Stimulated activated CD8-positive, alpha-beta memory T cell treated with anti-CD3 and anti-CD28 coated beads, Interleukin-7, amount 100 ng/mL, for 4 hours (primary cell): ENCODE measurements at places on chromosomes 12 and 14.

DNA sequence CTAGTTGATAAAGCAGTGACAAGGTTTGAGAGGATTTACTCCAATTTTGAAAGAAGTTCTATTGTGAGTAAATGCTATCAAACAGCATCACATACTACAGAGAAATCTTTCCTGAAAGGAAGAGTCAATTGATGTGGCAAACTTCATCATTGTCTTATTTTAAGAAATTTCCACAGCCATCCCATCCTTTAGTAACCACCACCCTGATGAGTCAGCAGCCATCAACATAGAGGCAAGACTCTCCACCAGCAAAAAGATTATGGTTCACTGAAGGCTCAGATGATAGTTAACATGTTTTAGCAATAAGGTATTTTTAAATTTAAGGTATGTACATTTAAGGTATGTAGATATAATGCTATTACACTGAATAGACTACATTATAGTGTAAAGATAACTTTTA is 122.1 kb upstream of the ARHGAP5 start:
- DNase-seq: no peak

GRCh38 chr12:71641390-71641789 is 22.3 kb downstream of the ZFC3H1 start:
- DNase-seq: no peak

GRCh38 chr12:26646571-26646970 is 186.4 kb downstream of the ITPR2 start:
- no peak for DNase-seq

DNA sequence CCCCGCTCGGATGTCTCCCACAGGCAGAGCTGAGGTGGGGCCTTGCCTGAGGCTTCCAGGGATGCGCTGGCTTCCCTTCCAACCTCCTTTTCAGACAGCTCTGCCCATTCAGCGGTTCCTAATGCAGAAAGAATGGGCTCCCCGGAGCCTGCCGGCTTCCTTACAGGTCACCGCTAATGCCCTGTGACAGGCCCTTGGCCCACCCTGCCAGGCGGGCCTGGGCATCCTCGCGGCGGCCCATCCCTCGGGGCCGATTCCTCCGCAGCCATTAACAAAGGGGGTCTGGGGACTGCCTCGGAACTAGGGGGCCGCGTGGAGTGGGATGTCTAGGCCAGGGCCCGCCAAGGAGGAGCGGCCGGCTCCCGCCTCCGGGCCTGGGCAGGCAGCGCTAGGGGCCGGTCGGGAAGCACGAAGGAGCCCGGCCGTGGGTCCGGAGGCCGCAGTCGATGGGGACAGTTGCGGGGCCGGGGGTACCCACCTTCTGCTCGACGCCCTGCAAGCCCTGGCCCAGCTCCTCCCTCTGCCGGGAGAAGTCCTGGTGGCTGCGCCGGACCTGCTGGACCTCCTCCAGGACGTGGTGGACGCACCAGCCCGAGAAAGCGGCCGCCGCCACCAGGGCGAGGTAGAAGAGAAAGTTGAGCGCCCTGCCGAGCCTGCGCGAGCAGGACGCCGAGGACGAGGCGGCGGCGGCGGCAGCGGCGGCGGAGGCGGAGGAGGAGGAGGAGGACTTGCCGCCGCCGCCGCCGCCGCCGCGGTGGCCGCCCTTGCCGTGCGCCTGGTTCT is 738 bp downstream of the CKAP4 start:
- DNase-seq: no peak

DNA sequence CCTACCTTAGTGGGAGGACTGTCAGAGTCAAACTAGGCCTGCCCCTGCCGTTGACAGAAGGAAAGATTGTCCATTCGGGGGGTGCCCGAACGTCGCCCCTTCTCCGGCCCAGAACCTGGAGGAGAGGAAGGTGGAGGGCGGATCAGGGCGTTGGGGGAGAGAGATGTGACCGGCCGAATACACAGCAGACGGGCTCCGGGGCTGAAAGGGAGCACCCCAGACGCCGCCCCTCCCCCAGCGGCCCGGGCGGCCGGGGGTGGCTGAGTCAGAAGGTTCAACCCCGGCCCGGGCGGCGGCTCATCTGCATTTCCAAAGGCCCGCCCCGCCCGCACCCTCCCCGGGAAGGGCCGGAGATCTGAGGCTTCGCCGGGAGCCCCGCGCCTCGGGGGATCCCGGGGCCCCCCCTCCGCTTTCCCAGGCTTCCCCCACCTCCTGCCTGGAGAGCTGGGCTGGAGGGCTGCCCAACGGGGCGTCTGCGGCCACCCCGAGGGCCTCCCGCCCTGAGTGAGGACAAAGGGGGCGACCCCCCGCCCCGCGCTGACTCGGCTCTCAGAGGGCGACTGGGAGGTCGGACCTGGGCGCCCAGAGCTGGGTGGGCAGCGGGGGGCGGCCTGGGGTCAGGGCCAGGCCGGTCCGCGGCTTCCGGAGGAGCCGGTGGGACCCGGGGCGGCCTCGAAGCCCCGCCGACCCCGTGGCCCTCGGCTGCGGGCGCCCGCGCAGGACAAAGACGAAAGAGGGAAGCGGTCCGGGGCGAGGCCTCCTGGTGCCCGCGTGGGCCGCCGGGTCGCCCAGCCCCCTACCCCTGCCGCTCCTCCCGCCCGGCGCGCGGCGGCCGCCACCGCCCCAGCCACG is 3.7 kb upstream of the SETD1B start:
- DNase-seq: no peak

DNA sequence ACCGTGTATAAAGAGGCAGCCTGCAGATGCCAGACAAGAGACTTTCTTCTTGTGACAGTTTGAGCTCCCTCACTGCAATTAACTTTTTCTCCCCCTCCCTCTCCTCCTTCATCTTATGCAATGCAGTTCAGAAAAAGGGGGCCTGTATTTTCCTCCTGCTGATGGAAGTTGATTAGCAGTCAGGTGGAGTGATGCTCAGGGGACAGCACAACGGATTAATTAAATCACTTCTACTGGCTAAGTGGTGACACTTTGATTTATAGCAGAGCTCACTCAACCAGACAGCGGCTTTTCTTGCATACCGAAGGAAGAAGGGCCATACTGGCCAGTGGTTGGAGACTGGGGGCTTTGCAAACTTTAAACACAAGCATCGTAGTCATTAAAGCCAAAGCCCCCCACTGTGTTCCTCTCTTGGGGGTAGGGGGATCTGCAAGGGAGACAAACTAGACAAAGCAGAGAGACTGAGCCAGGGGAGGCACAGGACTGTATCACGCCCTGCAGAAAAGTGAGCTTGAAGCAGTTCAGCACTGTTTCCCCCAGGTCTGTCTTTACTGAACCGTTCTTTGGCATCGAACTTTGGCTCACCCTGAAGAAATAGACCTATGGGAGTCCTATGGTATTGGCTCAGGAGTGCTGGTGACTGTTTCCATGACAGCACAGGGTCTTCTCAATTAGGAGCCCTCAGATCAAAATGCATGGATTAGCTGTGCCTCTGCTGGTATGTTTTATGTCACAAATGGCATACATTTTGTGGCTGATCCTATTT is 47.7 kb downstream of the SPRING1 start:
- no peak for DNase-seq

DNA sequence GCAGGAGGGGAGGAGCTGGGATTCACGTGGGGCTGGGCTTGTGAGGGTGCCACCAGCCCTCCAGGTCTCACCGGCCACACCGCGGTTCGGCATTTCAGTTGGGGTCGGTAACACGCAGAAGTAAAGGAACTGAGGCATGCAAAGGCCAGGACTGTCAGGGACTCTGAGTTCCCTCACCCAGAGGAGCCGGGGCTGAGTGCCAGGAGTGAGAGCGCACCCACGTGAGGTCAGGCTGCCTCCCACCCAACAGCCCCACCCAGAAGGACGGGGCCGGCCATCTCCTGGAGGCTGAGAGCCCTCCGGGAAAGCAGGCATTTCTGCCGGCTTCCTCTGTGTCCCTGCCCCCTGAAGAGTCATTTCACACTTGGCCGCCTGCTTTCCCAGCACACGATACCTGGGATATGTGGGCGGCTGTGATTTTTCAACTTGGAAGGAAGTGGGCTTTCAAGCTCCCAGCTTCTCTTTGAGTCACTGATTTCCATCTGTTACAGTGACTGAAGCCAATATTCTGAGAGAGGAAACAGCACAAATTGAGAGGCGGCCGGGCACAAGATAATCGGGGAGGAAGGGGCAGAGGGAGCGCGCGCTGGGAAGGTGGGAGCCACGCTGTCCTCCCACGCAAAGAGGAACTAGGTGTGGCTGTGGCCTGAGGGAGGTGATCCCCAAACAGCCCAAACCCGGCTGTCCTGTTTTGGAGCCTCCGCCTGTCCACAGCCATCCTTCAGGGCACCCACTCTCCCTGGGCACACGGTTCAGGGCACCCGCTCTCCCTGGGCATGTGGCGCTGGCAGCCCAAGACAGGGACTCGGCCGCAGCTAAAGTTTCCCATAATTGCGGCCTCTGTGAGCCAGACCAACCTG is 19.0 kb downstream of the GALNT9 start:
- DNase-seq: no peak

DNA sequence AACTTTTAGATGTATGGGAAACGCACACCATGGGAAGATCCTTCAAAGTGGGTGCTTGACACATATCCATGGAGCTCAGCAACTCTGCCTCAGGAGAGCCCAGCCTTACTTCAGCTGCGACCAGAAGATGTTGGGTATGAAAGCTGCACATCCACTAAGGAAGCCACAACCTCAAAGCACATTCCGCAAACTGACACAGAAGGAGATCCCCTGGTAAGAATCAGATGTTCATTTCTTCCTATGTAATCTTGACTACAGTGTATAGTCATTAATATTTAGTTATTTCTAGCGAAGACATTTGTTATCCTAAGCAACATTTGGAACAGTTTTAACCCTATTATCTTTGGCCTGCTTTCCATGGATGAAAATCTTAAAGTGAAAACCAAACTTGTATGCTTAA is 374.2 kb downstream of the NAV3 start:
- no peak for DNase-seq

GRCh38 chr12:128767518-128767917 is 56.2 kb downstream of the SLC15A4 start:
- DNase-seq: no peak

GRCh38 chr12:64633011-64633939 is 23.0 kb downstream of the RASSF3 start:
- no peak for DNase-seq

- no peak for DNase-seq
Observed at GRCh38 chr12:52312086-52312485, 9.1 kb downstream of the KRT83 start.

DNA sequence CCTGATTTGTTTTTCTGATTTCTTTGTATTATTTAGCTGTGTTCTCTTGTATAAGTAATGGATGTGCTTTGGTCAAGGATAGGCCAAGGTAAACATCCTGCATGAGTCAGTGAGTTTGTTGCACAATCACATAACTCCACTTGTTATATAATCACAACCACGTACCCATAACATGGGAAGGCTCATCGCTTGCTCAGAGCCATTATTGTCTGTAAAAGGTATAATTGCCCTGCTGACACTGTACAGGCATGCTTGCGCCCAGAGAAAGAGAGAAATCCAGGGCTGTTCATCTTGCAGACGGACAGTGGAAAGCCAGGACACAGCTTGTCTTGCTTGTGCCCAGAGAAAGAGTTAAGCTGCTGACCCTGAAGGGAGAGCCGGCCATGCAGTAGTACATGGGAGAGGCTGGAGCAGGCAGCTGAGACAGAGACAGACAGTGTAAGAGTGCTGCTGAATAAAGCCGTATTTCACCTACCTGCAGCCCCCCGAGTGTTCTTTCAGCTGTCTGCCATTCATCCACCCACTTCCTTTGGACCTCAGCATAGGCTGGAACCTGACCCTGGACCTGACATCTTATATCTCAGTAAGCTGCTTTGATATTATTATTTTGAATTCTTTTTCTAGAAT is 174.7 kb upstream of the DAAM1 start:
- no peak for DNase-seq

- DNase-seq: no peak
Observed at GRCh38 chr12:92088805-92089204, 56.8 kb downstream of the BTG1 start.

- no peak for DNase-seq
Observed at GRCh38 chr12:4311776-4312175, 9.2 kb upstream of the TIGAR start.
